ENCODE measurements at places on chromosomes 2 and 18.
A peak's percentile ranks its signal among the peaks of the same experiment; 100 is the strongest.

DNA sequence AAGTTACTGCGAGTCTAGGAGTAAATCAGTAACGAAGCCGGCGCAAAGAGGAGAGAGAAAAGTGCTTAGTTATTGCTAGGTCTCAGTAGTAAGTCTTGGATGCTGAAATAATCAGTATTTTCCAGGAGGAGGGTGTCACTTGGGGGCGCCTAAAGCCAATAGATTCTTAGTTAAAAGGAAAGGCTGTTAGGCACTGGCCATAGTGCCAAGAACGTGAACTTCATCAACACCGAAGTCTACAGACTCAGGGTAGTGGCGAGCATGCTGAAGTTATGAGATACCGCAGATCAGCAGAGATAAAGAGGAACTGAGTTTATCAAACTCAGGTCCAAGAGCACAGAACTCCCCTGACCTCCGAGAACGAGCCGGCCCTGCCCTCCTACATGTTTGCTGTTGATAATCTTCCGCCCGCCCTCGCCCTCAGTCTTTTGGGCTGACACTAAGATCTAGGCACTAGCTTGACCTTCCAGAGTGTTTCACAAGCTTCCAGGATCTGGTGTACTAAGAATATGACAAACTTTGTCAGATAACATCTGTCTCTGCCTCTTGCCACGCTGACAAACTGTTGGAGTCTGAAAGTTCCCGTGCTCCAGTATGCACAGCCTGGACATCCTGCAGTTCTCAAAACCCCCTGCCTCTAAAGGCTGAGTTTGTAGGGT, 49.2 kb downstream of the CYB5A start:
- no peak overlapping the region for H3K27ac ChIP-seq
- peaks cover 2% of the 10 kb centered on the region for H3K4me1 ChIP-seq
- peak; percentile 20 for DNase-seq
- no peak overlapping the region for H3K4me3 ChIP-seq

- H3K27me3 ChIP-seq = no peaks in the 10 kb centered on the region
- peak overlapping the region; percentile 92 for H3K27ac ChIP-seq
- peak overlapping the region; percentile 92 for H3K4me3 ChIP-seq
Observed at GRCh38 chr2:64750001-64750816, 96.5 kb upstream of the SERTAD2 start.

DNA sequence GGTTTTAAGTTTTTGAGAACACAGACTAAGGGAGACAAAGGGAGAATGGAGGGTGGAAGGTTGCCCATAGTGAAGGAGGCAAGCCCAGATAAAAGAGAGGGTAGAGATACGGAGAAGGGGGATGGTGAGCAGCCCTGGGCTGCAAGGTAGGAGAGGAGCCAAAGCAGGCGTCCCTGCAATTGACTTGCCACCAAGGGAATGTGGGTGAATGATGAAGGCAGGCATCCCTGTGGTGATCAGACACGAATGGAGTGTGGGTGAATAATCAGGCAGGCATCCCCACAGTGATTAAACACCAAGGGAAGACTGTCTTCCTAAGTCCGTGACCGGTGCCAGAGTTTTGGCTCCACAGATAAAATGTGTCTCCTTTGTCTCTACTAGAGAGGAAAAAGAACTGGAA, 16.5 kb upstream of the ALPK2 start:
- no peak overlapping the region for H3K4me3 ChIP-seq
- H3K36me3 ChIP-seq = peaks cover 1% of the 10 kb centered on the region
- no peak for DNase-seq
- H3K4me1 ChIP-seq = peaks cover 22% of the 10 kb centered on the region
- no peak overlapping the region for H3K27ac ChIP-seq

GRCh38 chr18:36446059-36446458, 148.5 kb downstream of the FHOD3 start:
- H3K4me3 ChIP-seq = no peak overlapping the region
- peaks cover 14% of the 10 kb centered on the region for H3K27me3 ChIP-seq
- no peaks in the 10 kb centered on the region for H3K36me3 ChIP-seq
- no peak for DNase-seq
- H3K27ac ChIP-seq = no peak overlapping the region

GRCh38 chr18:26511339-26512071, 36.8 kb downstream of the KCTD1 start:
- no peak for DNase-seq
- H3K27me3 ChIP-seq = no peaks in the 10 kb centered on the region
- no peaks in the 10 kb centered on the region for H3K36me3 ChIP-seq
- no peaks in the 10 kb centered on the region for H3K4me1 ChIP-seq
- H3K4me3 ChIP-seq = no peak overlapping the region

DNA sequence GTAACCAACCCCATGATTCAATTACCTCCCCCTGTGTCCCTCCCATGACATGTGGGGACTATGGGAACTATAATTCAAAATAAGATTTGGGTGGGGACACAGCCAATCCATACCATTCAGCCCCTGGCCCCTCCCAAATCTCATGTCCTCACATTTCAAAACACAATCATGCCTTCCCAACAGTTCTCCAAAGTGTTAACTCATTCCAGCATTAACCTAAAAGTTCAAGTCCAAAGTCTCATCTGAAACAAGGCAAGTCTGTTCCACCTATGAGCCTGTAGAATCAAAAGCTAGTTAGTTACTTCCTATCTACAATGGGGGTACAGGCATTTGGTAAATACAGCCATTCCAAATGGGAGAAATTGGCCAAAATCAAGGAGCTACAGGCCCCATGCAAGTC, 32.0 kb upstream of the CCDC141 start:
- no peak for DNase-seq
- no peak overlapping the region for H3K27ac ChIP-seq
- H3K4me1 ChIP-seq = no peaks in the 10 kb centered on the region

- H3K36me3 ChIP-seq = no peaks in the 10 kb centered on the region
- no peaks in the 10 kb centered on the region for H3K27me3 ChIP-seq
- no peak overlapping the region for H3K27ac ChIP-seq
- H3K4me1 ChIP-seq = peaks cover 3% of the 10 kb centered on the region
- DNase-seq = no peak
Observed at GRCh38 chr18:21998486-21998885, 170.9 kb upstream of the GATA6 start.

GRCh38 chr2:1670636-1671035, 73.7 kb downstream of the PXDN start:
- no peak overlapping the region for H3K27ac ChIP-seq
- no peaks in the 10 kb centered on the region for H3K27me3 ChIP-seq
- no peak for DNase-seq
- no peak overlapping the region for H3K4me3 ChIP-seq

DNA sequence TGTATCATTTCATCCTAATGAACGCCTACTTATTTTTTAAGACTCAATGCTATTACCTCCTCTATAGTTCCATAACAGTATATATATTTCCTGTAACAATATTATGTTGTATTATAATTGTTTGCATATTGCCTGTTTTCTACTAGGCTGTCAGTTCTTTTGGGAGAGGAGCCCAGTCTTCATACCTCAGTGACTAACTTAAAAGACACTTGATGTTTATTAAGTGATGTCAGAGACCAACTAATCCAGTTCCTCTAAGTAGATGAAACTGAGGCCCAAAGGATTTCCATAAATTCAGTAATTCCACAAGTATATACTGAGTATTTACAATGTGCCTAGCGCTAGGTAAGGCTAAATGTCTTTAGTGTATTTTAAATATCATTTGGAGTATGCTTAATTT, 48.9 kb upstream of the AAK1 start:
- no peak overlapping the region for H3K27ac ChIP-seq
- peaks cover 86% of the 10 kb centered on the region for H3K4me1 ChIP-seq
- no peak overlapping the region for H3K4me3 ChIP-seq

- H3K27me3 ChIP-seq = no peaks in the 10 kb centered on the region
- H3K4me3 ChIP-seq = no peak overlapping the region
- no peaks in the 10 kb centered on the region for H3K4me1 ChIP-seq
- no peak overlapping the region for H3K27ac ChIP-seq
Observed at GRCh38 chr18:67672716-67673115, 156.2 kb upstream of the DSEL start.

DNA sequence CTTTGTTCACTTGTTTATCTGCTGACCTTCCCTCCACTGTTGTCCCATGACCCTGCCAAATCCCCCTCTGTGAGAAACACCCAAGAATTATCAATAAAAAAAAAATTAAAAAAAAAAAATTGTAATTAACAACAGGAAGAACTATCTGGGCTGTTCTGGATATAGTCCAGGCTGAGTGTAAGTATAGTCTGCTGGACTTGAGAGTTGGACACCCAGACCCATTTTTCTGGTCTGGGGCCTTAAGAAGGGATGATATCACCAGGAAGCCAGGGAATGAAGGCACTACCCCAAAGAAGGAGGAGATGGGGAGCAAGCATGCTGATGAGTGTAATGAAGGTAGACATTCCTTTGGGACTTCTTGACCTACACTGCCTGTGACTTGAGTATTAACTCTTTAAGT, 72.1 kb upstream of the ZFP36L2 start:
- peaks cover 26% of the 10 kb centered on the region for H3K4me1 ChIP-seq
- no peak overlapping the region for H3K4me3 ChIP-seq
- H3K27ac ChIP-seq = no peak overlapping the region

GRCh38 chr18:8977166-8977565, 125.3 kb upstream of the NDUFV2 start:
- H3K27me3 ChIP-seq = peaks cover 4% of the 10 kb centered on the region
- no peaks in the 10 kb centered on the region for H3K4me1 ChIP-seq
- H3K4me3 ChIP-seq = no peak overlapping the region
- no peaks in the 10 kb centered on the region for H3K36me3 ChIP-seq
- H3K27ac ChIP-seq = no peak overlapping the region

DNA sequence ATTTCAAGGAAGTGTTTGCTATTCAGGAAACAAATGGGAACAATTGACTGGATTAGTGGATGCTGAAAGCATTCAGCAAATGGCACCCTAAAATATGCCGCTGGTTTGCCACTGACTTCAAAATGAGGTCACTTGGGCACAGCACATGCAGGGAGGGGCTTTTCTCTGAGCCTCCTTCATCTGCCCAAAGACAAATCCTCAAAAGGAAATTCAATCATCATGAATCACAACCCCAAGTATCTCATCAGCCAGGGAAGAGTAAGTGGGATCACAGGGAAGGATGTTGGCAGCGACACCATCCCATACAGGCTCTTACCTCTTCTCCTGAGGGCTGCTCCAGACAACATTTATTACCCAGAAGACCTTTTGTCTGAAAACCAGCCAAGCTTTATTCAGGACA, 14.4 kb upstream of the SP140L start:
- peaks cover 29% of the 10 kb centered on the region for H3K36me3 ChIP-seq
- no peaks in the 10 kb centered on the region for H3K27me3 ChIP-seq
- H3K4me1 ChIP-seq = peaks cover 10% of the 10 kb centered on the region
- DNase-seq = no peak

DNA sequence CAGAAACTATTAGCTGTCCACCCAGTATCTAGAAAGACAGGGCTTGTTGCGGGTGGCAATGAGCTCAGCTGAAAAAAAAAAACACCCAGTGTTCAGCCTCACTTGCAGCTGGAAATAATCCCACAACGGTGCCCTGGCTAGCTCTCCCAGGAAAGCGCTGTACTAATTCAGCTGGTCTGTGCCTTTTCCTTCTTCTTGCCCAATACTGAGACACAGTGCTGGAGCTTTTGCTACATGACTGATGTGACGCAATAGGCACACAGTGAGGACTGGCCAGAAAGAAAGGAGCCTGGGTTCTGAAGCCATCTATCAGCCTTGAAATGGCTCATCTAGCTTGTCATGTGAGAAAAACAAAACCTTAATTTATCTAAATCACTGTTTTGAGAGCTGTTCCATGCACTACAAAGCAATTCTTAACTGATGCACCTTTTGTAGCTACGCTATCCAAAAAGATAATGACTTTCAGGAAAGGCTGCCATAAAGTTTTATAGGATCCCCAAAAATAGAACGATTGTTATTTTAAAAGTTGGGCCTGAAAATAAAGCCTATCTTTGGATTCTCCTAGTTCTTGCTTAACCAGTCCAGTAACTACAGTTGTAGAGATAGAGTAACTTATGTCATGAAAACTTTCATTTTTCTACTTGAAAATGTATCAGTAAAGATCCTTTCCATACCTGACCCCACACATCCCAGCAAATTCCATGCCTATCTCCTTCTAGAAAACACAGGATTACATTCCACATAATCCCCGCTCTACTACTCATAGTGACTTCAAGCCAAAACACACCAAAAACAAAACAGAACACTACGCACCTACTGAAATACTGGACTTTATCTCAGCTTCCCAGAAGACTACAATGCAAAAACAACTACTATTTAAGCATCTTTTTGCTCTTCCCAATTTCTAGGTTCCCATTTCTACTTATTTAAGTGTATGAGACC, 15.9 kb downstream of the KIDINS220 start:
- H3K27ac ChIP-seq = no peak overlapping the region

DNA sequence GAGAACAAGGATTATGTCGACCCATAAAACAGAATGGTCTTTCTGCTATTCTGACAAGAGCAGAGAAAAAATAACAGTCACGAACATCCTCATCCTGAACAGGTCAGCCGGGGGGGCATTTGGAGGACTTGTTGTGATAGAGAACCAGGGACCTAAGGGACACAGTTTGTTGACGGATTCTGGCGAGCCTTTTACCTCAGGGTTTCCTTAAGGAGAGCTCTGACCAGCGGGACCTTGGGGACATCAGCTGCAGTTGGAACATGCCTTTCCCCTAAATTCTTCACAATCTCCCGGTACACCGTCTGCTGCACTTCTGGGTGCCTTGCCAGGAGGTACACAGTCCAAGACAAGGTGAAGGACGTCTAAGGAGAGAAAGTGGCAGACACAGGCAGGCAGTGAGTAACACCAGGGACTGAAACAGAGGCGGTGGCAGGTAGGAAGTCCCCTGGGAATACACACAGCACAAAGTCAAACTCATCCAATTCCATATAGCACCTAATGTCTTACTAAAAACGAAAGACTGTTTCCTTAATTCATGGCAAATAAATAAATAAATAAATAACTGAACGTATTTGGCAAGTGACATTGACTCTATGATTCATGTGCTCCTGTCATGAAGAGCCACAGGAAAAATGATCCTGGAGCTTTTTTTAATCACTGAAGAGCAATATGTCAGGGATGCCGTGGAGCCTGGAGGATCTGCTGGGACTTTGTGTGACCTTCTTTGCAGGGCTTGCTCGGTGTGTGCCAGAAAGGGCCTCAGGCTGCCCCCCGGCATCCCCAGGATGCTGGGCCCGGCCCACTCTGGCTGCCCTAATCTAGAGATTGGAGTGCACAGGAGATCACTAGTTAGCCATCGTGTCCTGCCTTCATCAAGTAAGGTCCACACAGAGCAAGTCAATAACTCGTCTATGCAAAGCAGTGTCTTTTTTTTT, 24.7 kb downstream of the CYP27C1 start:
- H3K27ac ChIP-seq = no peak overlapping the region
- H3K4me1 ChIP-seq = no peaks in the 10 kb centered on the region
- H3K27me3 ChIP-seq = no peaks in the 10 kb centered on the region
- H3K36me3 ChIP-seq = no peaks in the 10 kb centered on the region
- DNase-seq = no peak
- H3K4me3 ChIP-seq = no peak overlapping the region

Data from activated CD4-positive, alpha-beta T cell treated with anti-CD3 and anti-CD28 coated beads for 36 hours (primary cell).